Osteocyte (in vitro differentiated cells): ENCODE measurements at places on chromosomes 1 and 21. TPM values are rescaled to one million over a fixed set of nuclear protein-coding genes. Genes with fewer than 3 reads are reported as not detected.

Gene KLHDC9
- total RNA-seq: 3.6 and 3.7 TPM in 2 replicates

Gene SPSB1
- total RNA-seq: 52.8 and 63.2 TPM in 2 replicates

Gene APOBEC4
- not detected in 2 replicates for total RNA-seq

Gene GSTM3
- total RNA-seq: 33.9 and 41.4 TPM in 2 replicates

Gene CFAP141
- total RNA-seq: not detected in 2 replicates

Gene TDRD5
- total RNA-seq: not detected in 2 replicates

Gene OLFML3
- total RNA-seq: 36.5 and 37.0 TPM in 2 replicates

Gene ZNF670
- 3.3 TPM in 2 replicates for total RNA-seq

Gene ITLN2
- not detected in 2 replicates for total RNA-seq

Gene LEFTY1
- total RNA-seq: 0.24 and 0.40 TPM in 2 replicates

Gene HES2
- not detected in 2 replicates for total RNA-seq

Gene SNRNP40
- 44.9 and 49.6 TPM in 2 replicates for total RNA-seq

Gene LCE1E
- not detected in 2 replicates for total RNA-seq

Gene PTGS2
- total RNA-seq: 3.1 and 4.3 TPM in 2 replicates

Gene GLMP
- 77.1 and 86.4 TPM in 2 replicates for total RNA-seq

Gene BATF3
- 0.56 and 0.71 TPM in 2 replicates for total RNA-seq

Gene SPRR1B
- not detected in 2 replicates for total RNA-seq

Gene FABP3
- total RNA-seq: 27.1 and 30.0 TPM in 2 replicates

Gene KCNQ4
- 0.51 and 0.63 TPM in 2 replicates for total RNA-seq

Gene C1orf141
- total RNA-seq: not detected in 2 replicates

Gene WNT4
- total RNA-seq: 0.13 and 0.19 TPM in 2 replicates

Gene RNF223
- total RNA-seq: not detected in 2 replicates

Gene OR4F16
- total RNA-seq: not detected in 2 replicates

Gene CAMK2N1
- total RNA-seq: 26.8 and 30.0 TPM in 2 replicates

Gene GPR3
- 0.50 and 0.56 TPM in 2 replicates for total RNA-seq

Gene NR0B2
- total RNA-seq: not detected in 2 replicates

Gene TAS1R1
- total RNA-seq: not detected in 2 replicates

Gene CYP4B1
- not detected in 2 replicates for total RNA-seq

Gene VCAM1
- total RNA-seq: 8.2 and 9.6 TPM in 2 replicates

Gene SCYL3
- 8.0 and 9.2 TPM in 2 replicates for total RNA-seq

Gene SPATA46
- total RNA-seq: not detected in 2 replicates

Gene SH3BGR
- 1.2 and 2.0 TPM in 2 replicates for total RNA-seq
